ENCODE measurements at places on chromosomes 7 and 10.

- ATAC-seq, result peak; percentile 71
These were observed 1.1 kb downstream of the KIAA1217 start for GRCh38 chr10:24209946-24210491.

- ATAC-seq, result no peak
These were observed 40.7 kb upstream of the MRLN start for GRCh38 chr10:59793919-59794318.

DNA sequence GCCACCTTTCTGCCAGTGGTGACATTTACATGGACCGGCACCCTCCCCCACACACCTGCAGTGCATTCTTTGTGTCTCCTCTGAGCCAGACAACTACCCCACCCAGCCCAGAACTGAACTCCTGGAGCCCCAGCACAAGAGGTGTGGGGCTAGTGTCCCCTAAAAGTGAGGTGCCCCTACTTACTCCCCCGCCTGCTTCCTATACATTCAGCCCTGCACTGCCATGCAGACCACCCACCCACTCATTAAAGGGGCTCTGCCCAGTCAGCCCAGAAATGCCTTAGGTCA, 1.9 kb downstream of the SAP25 start:
- ATAC-seq, result no peak

GRCh38 chr10:123792248-123792978, 99.2 kb downstream of the CPXM2 start:
- no peak for ATAC-seq

DNA sequence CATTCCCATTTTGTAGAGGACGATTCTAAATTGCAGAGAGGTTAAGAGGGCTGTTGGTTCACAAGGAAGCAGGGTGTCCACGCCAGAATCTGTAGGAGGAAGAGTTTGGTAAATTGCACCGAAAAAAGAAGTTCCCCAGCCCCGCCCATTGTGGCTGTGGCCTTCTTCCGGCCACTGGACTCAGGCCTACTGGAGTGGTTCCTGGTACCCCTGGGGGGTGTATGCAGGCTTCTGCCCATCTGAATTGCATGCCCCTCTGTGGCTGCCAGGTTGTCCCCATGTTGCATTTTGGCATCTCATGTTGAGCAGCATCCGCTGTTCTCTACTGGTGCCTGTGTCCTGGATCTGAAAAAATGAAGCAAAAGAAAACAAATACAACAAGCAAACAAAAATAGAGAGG, 234.2 kb downstream of the WDR11 start:
- ATAC-seq, result no peak

DNA sequence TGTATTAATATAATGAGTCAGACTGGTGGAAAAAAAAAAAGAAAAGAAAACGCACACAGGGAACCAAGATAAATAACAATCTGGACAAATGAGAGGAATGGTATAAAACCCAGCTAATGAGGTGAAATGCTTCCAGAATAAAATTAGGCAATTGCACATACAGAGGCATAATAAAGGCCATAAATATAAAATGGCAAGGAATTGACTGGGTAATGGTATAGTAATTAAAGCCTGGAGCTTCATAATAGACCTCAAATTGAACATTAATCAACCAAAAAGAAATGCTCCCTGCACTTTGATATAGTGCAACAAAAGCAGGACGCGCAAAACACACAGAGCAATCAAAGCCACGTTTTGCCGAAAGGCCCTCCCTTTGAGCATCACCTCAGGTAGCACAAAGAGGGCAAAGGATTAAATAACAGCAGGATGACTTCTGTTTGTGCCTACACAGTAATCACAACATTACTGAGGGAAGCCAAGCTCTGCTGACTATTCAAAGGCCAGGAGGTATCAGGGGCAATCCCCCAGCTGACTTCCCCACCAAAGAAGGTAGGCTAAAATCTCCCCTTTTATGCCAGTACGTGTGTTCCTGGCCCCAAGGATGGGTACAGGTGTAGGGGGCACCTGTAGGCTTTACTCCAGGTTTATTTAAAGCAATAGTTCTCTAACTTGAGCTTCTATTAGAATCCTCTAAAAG, 343.7 kb downstream of the ELMO1 start:
- no peak for ATAC-seq

GRCh38 chr7:85144771-85145170, 42.1 kb downstream of the SEMA3D start:
- ATAC-seq, result no peak

- peak; percentile 67 for ATAC-seq
These were observed 273.3 kb upstream of the LRGUK start for GRCh38 chr7:133853706-133854276.

DNA sequence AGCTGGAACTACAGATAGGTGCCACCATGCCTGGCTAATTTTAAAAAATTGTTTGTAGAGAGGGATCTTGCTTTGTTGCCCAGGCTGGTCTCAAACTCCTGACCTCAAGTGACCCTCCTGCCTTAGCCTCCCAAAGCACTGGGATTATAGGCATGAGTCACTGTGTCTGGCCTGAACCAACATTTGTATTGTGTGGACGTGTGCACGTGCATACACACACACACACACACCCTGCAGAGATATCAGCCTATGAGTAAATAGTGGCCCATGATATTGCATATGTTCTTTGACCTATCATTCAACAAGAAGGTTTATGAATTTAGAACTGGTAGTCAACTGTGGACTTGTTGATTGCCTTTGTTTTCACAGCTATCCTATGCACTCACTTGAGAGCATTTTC, 161.6 kb downstream of the BAMBI start:
- ATAC-seq, result no peak

DNA sequence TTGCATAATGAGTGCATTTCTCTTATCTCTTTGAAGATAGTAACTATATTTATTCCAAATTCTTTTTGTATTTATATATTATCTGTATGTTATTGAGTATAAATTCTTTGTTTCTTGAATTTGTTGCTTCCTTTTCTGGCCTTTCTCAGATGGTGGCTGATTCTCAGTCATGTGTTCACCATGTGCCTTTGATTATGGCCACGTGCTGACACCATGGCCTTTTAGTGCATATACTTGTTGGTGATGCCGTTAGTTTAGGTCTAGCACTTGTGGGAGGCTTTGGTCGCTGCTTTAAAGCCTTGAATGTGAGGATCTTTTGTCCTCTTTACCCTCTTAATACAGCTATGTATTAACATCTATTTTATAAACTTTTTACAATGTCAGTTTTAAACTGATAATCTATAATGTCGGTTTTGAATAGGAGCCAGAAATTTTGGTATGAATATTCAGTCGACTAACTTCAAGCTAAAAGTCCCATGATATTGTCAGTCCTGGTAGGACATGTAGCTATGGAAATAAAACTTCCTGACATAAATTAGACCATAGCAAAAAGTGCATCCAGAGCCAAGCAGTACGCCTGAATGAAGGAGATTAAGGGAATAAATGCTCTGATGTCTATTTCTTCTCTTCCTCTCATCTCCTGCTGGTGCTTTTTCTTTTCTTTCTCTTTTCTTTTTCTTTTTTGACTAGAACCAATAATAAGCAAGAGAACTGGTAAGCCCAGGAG, 130.3 kb downstream of the GNAI1 start:
- no peak for ATAC-seq

DNA sequence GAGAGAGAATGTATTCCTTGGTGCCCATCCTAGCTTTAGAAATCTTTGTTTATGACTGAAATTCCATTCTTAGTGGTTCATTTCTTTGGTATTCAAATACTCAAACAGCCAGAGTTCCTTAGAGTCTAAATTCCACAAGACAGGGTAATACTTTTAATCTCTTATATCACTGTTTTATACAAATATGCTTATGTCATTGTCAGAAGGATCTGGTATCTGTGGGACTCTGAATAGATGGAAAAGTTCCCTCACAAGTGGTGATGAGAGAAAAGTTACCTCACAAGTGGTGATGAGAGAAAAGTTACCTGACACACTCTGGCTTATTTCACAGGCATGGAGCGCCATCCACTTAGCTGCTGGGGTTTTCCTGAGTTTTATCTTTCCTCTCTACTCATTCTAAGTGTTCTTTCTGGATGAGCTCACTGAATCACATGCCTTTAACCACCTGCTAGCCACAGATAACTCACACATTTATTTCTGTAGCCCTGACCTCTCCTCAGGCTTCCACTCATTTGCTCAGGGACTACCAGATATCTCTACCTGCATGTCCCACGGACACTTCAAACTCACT, 784.0 kb downstream of the SUGCT start:
- no peak for ATAC-seq

DNA sequence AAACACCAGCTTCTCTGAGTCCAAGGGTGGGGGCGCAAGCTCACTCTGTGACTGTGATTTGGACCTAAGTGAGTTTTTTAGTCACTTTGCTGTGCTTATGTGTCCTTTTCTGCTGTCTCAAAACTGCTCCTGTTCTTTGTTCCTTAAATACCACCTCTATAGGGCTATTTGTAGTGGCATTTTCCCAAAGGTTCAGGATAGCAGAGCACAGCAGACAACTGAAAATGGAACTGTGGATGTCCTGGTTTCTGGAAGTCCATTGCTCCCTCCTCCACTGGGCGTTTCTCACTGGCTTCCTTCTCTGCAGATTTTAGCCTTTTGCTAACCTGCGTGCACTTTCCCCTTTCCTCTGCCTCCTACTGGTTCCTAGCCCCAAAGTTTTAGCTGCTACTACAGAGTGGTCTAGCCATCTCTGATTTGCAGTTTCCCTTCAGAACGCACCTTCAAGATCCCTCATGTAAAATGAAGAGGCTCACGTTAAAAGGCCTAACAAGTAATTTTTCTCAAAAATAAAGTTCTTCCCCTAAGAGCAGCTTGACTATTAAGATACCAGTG, 25.6 kb downstream of the BLVRA start:
- ATAC-seq, result no peak

DNA sequence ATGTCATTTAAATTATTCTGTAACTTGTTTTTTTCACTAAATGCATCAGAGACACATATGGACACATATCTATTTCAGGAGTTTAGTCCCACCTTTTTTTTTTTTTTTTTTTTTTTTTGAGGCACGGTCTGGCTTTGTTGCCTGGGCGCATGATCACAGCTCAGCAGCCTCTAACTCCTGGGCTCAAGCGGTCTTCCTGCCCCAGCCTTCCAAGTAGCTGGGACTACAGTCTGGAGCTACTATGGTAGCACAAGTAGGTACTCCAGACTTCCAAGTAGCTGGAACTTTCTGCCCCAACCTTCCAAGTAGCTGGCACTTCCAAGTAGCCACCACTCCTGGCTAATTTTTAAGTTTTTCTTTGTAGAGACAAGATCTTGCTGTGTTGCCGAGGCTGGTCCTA, 407.7 kb downstream of the GALNT17 start:
- ATAC-seq, result no peak

- ATAC-seq, result no peak
These were observed 399.5 kb upstream of the ANKRD30A start for GRCh38 chr10:36725581-36726520.

DNA sequence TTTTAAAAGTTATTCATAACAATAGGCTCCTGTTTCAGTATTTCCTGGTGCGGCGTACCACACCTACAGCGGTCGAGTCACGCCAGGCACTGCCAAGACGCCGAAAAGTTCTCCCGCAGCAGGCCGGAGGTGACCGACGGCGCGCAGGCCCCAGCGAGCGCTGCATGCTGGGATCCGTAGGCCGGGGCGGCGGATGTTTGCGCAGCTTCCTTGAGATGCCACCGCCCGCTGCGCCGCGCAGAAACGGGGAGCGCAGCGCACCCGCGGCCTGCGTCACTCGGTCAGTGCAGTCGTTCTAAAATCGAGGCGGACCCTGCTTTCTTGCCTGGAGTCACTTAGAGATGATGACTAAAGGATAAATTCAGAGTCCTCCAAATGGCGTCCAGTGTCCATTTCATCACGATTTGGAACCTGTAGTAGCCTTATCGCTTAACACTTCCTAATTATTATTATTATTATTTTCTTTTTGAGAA, 1.3 kb upstream of the KIF11 start:
- ATAC-seq, result peak; percentile 92

DNA sequence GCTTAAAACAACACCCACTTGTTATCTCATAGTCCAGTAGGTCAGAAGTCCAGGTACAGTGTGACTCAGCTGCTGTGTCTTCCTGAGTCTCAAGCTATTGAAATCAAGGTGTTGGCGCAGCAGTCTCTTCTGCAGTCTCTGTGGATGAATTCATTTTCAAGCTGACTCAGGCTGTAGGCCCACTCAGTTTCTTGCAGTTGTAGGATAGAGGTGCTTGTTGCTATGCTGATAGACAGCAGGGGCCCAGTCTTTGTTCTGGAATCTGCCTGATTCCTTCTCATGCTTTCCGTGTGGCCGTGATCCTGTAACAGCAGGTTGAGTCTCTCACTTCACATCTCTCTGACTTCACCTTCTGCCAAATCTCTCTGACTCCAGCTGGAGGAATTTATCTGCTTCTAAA, 400.4 kb upstream of the POM121L12 start:
- no peak for ATAC-seq

- ATAC-seq, result no peak
These were observed 32.3 kb downstream of the HSPA12A start for GRCh38 chr10:116710076-116710475.

GRCh38 chr7:13016036-13016581, 328.7 kb downstream of the ARL4A start:
- ATAC-seq, result no peak

DNA sequence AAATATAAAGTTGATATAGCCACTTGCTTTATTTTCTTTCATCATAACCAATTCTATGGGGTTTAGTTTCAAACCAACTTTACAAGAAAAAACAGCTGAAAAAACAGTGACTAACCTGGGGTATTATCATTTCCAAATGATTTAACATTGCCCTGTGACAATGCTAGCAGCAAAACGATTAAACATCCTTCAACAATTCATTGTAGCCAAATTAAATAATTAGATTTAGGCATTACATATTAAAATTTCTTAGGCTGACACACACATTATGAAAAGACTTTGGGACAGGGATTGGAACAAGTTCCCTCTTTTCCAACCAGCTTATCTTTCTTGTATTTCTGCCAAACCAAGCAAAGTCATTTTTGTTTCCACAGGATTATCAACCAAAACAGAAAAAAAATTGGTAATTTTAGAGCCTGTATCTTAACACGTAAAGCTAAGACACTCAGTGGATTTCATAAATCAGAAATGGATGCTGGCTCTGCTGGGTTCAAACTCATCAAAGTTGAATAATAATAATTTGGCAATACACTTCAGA, 84.0 kb downstream of the SEMA3D start:
- ATAC-seq, result no peak

DNA sequence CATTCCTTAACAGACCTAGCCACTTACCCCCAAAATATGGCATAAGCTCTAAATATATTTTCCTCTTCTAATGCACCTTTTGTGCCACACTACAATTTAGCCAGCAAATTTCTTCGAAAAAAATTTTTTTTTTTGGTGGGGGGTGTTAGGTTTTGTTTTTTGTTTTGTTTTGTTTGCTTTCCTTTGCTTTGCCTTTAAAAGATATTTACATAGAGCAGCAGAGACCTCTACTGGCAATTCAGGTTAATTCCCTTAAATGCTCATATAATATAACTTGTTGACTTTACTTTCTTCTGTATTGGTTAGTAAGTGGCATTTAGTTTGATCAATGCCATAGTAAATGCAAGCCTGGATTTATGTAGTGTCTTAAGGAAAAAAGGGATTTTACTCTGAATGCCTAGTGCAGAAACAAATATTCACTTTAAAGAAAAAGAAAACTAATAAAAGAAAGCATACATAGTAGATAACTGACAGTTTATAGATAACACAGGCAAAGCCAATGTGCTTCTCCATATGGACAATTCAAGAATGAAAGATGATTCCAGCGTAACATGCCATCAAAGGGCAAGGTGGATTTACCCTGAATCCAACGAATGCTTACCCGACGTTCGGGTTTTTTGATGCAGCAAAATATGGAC, 1250.6 kb downstream of the GATA3 start:
- no peak for ATAC-seq

- ATAC-seq, result no peak
These were observed 8.4 kb upstream of the IFT22 start for GRCh38 chr7:101330011-101330484.

All from stimulated activated memory B cell treated with anti-CD40 and anti-IgM and Interleukin-4, amounts not matched to agents 10 μg/mL and 1 μg/mL and 100 μg/mL, for 72 hours (primary cell).